ENCODE measurements at places on chromosomes 2 and 18.

DNA sequence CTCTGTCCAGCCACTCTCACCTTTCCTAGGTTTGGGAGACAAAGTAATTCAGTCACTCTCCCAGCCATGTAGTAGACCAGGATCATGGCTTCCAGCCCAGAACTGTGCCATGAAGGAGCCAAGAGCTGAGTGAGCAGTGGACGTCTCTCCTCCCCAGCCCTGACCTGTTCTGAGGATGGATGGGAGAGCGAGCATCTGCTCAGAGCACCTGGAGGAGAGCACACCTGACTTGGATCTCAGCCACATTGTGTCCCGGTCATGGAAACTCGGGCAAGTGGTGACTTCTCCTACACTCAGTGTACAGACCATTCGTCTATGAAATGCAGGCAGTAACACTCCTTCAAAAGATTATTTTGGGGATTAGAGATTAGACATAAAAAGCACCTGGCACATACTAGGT, 299.7 kb downstream of the TNS1 start:
- H3K4me3 ChIP-seq, result no peak overlapping the region
- peak overlapping the region; percentile 9 for H3K27ac ChIP-seq
- no peaks in the 10 kb centered on the region for H3K36me3 ChIP-seq
- no peaks in the 10 kb centered on the region for H3K27me3 ChIP-seq

- no peaks in the 10 kb centered on the region for H3K36me3 ChIP-seq
- H3K27me3 ChIP-seq, result no peaks in the 10 kb centered on the region
- H3K4me3 ChIP-seq, result no peak overlapping the region
- no peak for DNase-seq
- no peak overlapping the region for H3K27ac ChIP-seq
These were observed 2.4 kb downstream of the SCYGR8 start for GRCh38 chr2:227748079-227748478.

DNA sequence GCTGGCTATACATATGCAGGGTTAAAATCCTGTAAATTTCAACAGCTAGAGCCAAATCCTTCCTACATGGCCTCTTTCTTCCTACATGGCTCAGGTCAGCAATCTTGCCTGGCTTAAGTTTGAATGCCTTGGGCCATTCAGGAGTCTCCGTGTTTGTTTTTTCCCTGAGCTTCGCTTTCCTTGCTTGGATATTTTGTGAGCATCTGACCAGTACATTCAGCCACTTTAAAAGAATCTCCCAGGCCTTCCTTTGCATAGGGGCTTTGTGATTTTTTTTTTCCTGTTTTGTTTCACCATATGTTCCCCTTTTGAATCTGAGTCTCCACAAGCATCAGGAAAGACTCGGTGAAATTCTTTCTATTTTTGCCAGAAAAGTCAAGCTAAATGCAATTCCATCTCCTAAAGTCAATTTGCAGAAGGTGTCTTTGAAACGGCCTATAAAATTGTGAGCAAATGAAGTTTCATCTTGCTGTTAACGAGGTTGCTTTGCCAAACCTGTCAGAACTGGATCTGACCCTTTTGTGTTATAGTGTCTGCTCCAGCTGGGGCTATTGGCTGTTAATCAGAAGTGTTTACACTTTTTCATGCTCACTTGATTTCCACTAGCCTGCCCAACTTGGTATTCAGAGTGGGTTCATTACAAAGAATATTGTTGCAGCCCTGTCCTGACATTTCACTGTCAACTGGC, 256.9 kb downstream of the DCC start:
- no peaks in the 10 kb centered on the region for H3K27me3 ChIP-seq
- H3K4me1 ChIP-seq, result no peaks in the 10 kb centered on the region
- H3K36me3 ChIP-seq, result no peaks in the 10 kb centered on the region
- H3K4me3 ChIP-seq, result no peak overlapping the region

GRCh38 chr2:73156539-73157124, 43.9 kb upstream of the RAB11FIP5 start:
- no peak for DNase-seq
- H3K4me3 ChIP-seq, result no peak overlapping the region
- H3K27me3 ChIP-seq, result no peaks in the 10 kb centered on the region
- no peak overlapping the region for H3K27ac ChIP-seq
- no peaks in the 10 kb centered on the region for H3K36me3 ChIP-seq

DNA sequence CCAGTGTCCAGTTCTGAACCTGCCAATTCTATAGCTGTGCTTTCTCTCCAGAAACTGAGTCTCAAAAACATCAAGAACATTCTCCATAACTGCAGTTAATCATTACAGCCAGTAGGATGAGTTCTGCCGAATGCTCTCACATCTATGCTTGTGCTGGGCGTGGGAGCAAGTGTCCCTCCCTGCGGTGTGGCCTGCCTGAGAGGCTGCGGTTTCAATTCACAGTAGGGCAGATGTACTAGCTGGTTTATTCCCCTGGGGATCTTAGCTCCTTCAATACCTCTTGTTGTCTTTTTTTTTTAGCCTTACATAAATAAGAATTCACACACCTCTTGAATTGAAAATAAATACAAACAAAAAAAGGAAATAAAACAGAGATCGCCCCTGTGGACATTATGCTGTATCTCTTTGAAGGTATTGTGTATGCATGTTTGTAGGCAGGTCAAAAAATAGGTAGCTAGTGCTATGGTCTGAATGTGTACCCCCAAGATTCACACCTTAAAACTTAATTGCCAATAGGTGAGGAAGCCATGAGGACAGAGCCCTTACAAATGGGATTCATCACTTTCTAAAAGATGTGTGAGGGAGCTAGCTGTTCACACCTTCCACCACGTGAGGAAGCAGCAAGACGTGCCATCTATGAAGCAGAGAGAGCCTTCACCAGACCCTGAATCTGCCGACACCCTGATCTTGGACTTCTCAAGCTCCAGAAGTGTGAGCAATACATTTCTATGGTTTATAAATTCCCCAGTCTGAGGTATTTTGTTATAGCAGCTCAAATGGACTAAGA, 74.3 kb downstream of the BCL2L11 start:
- no peaks in the 10 kb centered on the region for H3K27me3 ChIP-seq
- no peak overlapping the region for H3K4me3 ChIP-seq
- H3K4me1 ChIP-seq, result no peaks in the 10 kb centered on the region
- H3K36me3 ChIP-seq, result no peaks in the 10 kb centered on the region
- no peak for DNase-seq

- no peak for DNase-seq
- no peaks in the 10 kb centered on the region for H3K36me3 ChIP-seq
- H3K27ac ChIP-seq, result no peak overlapping the region
- no peaks in the 10 kb centered on the region for H3K27me3 ChIP-seq
- no peak overlapping the region for H3K4me3 ChIP-seq
These were observed 163.2 kb upstream of the SPRED2 start for GRCh38 chr2:65595630-65596029.

DNA sequence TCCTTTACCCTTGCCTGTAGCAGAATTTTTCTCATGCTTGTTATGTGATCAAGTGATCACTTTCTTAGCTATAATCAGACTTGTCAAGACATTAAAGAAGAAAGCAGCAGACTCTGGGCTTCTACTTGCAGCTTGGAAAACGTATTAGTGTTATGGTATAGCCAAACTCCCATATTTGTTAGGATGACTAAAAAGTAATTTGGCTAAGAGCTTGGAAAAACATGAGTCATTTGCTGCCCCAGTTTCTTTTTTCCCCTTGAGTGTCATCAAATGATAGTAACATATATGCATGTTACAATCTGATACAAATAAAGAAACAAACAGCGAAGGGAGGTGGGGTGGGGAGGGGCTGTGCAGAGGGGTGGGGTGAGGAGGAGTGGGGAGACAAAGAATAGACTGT, 155.5 kb downstream of the IKZF2 start:
- no peak overlapping the region for H3K4me3 ChIP-seq
- no peak for DNase-seq
- H3K4me1 ChIP-seq, result peaks cover 3% of the 10 kb centered on the region
- no peaks in the 10 kb centered on the region for H3K36me3 ChIP-seq

- H3K27ac ChIP-seq, result no peak overlapping the region
- H3K27me3 ChIP-seq, result no peaks in the 10 kb centered on the region
- peaks cover 5% of the 10 kb centered on the region for H3K4me1 ChIP-seq
- no peak overlapping the region for H3K4me3 ChIP-seq
- no peaks in the 10 kb centered on the region for H3K36me3 ChIP-seq
- no peak for DNase-seq
These were observed 68.5 kb downstream of the NCOA1 start for GRCh38 chr2:24559473-24560113.

GRCh38 chr2:65169760-65170136, 39.8 kb upstream of the RAB1A start:
- no peaks in the 10 kb centered on the region for H3K27me3 ChIP-seq
- H3K36me3 ChIP-seq, result no peaks in the 10 kb centered on the region
- peaks cover 2% of the 10 kb centered on the region for H3K4me1 ChIP-seq
- no peak overlapping the region for H3K27ac ChIP-seq
- no peak for DNase-seq

DNA sequence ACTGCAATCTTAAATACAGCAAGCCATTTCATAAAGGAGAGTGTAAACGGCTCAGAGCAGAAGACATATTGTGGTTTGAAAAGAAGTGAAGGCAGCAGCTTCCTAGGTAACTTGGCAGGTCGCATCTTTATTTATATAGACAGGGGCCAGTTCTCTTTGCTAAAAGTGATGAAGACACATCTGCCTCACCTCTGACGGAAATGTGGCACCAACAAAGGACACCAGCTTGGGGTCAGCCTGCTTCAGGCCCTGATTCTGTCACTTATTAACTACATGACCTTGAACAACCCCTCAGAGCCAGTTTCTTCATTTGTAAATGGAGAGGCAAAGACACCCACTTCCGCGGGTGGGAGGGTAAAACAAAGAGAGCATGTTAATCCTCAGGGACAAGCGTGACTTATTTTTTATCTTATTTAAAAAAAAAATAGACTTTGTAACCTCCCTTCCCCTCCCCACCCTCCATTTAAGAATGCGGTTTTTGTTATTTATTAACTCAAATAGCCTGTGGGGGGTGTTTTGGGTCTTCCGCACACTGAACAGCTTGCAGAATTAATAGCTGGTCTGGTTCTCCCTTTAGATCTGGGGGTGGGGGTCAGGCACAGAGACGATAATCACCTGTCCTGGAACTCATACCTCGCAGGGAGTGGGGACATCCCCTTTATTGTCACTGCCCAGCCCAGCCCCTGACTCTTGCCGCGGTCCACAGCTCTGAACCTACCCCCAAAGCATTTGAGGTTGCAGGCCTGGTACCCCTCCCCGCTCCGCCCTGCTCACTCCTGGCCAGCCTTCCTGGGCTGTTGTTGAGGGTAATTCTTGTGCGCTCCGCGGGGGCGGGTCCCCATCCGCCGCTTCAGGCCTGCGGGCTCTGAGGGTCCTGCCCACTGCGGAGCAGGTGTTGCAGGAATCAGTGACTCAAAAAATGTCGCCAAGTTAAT, 64.2 kb upstream of the TMEM17 start:
- H3K4me3 ChIP-seq, result peak overlapping the region; percentile 62
- no peaks in the 10 kb centered on the region for H3K36me3 ChIP-seq
- no peak overlapping the region for H3K27ac ChIP-seq
- no peak for DNase-seq

- DNase-seq, result no peak
- no peaks in the 10 kb centered on the region for H3K27me3 ChIP-seq
- no peaks in the 10 kb centered on the region for H3K4me1 ChIP-seq
These were observed 134.1 kb downstream of the CAPN13 start for GRCh38 chr2:30673127-30673526.

DNA sequence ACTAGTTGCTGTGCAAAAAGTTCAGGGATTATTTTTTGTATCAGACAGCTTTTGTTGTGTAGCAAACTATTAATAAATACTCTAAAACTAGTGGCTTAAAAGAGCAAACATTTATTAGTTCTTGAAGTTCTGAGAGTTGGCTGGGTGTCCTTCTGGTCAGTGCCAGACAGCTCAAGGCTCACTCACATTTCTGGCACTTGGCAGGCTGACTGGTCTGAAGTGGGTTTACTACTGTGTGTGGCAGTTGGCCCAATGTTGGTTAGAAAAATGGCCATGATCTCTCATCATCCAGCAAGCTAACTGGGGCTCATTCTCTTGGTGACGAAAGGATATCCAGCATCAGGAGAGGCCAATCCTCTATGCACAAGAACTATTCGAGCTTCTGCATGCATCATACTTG, 71.4 kb upstream of the ZNF385B start:
- H3K27me3 ChIP-seq, result no peaks in the 10 kb centered on the region
- no peak overlapping the region for H3K27ac ChIP-seq
- peaks cover 8% of the 10 kb centered on the region for H3K4me1 ChIP-seq
- no peaks in the 10 kb centered on the region for H3K36me3 ChIP-seq
- no peak overlapping the region for H3K4me3 ChIP-seq

GRCh38 chr2:238166391-238167343, 7.9 kb downstream of the ERFE start:
- H3K27ac ChIP-seq, result no peak overlapping the region
- no peaks in the 10 kb centered on the region for H3K36me3 ChIP-seq
- H3K4me1 ChIP-seq, result peaks cover 59% of the 10 kb centered on the region
- no peaks in the 10 kb centered on the region for H3K27me3 ChIP-seq
- no peak for DNase-seq

DNA sequence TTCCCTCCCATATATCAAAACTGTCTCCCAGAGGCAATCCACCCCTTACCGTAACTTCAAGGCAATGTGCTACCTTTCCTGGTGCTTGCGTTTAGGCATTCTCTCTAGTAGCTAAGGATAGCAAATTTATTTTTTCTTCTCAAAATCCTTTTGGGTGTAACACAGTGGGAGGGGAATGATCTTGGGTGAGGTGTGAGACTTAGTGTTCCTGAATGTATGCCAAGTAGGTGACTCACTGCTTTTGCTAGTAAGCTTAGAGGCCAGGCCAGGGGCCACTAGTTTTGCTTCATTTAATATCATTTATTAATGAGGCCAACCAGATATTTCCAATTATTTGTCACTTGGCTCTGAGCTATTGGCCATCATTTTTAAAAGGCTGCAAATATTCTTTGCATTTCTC, 135.5 kb downstream of the NAPG start:
- H3K27ac ChIP-seq, result no peak overlapping the region
- H3K4me3 ChIP-seq, result no peak overlapping the region
- no peaks in the 10 kb centered on the region for H3K36me3 ChIP-seq

- no peaks in the 10 kb centered on the region for H3K27me3 ChIP-seq
- H3K4me3 ChIP-seq, result no peak overlapping the region
- DNase-seq, result no peak
- no peaks in the 10 kb centered on the region for H3K4me1 ChIP-seq
- no peak overlapping the region for H3K27ac ChIP-seq
- no peaks in the 10 kb centered on the region for H3K36me3 ChIP-seq
These were observed 93.7 kb downstream of the LOXHD1 start for GRCh38 chr18:46563317-46563716.

GRCh38 chr2:39395313-39395712, 41.8 kb downstream of the MAP4K3 start:
- H3K27me3 ChIP-seq, result no peaks in the 10 kb centered on the region
- peaks cover 18% of the 10 kb centered on the region for H3K4me1 ChIP-seq
- DNase-seq, result no peak
- H3K4me3 ChIP-seq, result no peak overlapping the region

GRCh38 chr2:60554646-60555065, 1.2 kb upstream of the BCL11A start:
- H3K4me3 ChIP-seq, result peak overlapping the region; percentile 93
- no peaks in the 10 kb centered on the region for H3K36me3 ChIP-seq
